Endothelial cell (in vitro differentiated cells): ENCODE measurements at places on chromosomes 4 and X.

GRCh38 chr4:7112656-7113055 is 44.8 kb upstream of the GRPEL1 start:
- DNase-seq, result no peak

DNA sequence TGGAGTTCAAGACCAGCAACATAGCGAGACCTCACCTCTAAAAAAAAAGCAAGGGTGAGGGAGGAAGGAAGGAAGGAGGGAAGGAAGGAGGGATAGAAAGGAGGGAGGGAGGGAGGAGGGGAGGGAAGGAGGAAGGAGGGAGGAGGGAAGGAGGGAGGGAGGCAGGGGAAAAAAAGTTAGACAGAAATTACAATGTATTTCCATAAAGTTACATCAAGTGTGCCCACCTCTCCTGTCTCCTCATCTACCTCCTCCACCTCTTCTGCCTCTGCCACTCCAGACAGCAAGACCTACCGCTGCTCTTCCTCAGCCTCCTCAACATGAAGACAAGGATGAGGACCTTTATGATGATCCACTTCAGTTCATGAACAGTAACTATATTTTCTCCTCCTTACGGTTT is 8.3 kb downstream of the LIN54 start:
- no peak for DNase-seq

DNA sequence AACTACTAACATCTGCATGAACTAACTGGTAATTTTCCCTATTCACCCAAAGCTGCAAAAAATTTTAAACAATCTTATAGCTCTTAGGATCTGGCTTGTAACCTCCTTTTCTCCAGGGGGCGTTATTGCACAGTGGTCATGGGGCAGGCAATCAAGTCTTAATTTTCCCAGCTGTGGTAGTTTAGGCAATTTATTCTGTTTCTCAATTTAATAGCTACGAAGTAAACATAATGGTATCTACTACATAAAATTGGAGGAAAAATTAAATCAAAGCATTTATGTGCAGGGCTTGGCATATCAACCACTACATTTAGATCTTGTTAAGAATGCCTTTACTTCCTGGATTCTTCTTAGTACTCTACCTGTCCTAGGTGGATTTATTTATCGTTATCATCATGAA is 137.4 kb upstream of the GUCY1A1 start:
- peak; percentile 22 for DNase-seq

DNA sequence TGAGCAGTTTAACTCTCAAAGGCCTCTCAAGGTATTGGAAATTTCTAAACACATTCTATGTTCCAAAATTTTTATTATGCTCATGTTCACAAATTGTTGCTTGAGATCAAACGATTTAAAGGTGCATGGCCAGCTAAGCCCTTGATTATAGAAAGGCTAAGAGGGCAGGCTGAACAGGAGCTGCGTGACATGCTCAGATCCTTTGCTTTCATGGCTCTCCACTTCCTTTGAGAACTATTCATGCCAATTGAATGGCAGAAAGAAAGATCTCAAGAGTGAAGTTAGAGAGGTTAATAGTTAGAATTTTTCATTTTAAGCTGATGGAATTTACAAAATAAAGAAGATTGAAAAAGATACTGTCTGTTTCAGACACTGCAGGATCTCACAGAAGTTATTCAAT is 594 bp downstream of the LRIT3 start:
- no peak for DNase-seq

- no peak for DNase-seq
Observed at GRCh38 chr4:70402762-70403161, 5.0 kb downstream of the OPRPN start.

DNA sequence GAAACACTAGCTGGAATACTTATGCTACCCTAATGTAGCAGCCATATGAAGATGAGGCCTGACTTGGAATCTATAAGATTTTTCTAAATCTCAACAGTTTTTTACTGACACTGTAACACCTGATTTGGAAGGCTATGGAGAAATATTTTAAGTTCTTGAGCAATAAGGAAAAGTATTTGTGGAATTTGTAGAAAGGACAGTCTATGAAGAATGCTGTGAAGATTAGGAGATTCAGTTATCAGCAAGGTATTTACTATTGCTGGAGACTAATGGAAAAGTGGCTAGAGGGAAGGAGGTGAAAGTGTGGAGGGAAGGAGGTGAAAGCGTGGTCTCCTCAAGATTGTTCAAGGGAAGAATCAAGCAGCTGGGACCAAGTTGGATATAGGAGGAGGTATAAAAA is 190.0 kb upstream of the EMCN start:
- DNase-seq, result no peak

GRCh38 chrX:102745857-102746584 is 25.5 kb downstream of the GPRASP3 start:
- peak; percentile 45 for DNase-seq

GRCh38 chr4:101162990-101163380 is 184.3 kb downstream of the PPP3CA start:
- DNase-seq, result no peak

GRCh38 chr4:20621476-20621875 is 78.8 kb upstream of the PACRGL start:
- DNase-seq, result no peak

DNA sequence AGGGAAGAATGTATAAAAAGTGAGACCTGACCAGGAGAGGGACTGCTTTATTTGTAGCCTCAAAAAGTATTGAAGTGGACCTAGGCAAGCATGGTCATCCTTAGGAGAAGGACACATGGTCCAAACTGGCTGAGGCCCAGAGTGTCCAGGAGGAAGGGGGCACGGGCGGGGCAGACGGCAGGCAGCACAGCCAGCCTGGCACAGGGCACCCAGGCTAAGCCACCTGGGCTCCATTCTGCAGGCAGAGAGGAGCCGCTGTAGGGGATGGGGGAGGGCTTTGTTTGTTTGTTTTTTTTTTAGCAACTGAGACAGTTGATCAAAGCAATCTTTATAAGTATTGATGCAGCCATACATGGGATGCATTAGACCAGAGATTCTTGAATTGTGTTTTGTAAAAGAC is 188.6 kb downstream of the PRDM5 start:
- no peak for DNase-seq

- DNase-seq, result no peak
Observed at GRCh38 chr4:73139245-73139644, 69.7 kb upstream of the COX18 start.

DNA sequence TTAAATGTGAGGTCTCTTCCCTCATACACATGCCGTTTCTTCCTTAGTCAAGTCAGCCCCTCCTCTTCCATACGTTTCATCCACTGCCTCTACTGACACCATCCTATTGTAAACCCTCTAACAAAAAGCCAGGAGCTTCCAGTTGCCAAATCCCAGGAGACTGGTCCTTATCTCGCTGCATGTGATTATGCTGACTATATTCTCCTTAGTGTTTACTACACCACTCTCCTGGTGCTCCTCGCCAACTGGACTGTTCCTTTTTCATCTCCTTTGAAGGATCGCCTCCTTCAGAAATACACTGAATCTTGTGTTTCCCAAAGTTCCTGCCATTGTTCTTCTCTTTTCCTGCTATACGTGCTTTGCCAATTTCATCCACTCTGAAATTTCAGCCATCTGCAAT is 27.7 kb downstream of the MAML3 start:
- DNase-seq, result peak; percentile 25
